Astrocyte of the spinal cord (primary cell): ENCODE measurements at places on chromosomes 5 and 9.

DNA sequence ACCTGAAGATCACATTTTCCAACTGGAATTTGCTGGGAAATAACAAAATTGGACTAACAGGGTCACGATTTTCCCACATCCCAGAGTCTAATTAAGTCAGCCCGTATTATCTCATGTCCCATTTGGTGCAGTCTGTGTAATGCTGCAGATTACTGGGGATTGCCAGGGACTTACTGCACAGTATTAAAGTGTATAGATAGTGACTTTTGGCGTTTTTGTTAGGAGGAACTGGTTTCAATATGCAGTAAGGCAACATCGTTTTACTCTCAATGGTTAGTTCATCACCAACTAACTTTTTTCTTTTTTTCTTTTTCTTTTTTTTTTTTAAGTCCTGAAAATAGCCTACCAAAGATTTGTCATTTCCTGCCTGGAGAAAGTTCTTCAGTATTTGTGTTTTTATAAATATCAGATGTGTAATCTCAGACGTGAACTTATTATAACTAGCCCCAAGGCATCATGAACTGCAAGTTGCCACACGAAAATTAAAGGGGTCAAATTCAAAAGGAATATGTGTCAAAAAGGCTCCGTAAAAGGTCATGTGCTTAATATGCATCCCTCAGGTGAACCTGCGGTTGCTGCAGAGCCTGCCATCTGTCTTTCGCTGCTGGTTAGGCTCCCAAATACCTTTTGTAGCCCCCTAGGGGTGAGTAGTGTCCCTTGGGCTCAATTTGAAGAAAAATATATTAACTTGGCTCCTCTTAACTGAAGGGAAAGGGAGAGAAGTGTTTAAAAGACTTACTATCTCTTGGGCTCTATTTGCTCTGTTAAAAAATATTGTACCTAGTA, 176.7 kb upstream of the ADAMTSL1 start:
- peak; percentile 51 for DNase-seq

GRCh38 chr5:129459450-129459776, 685 bp upstream of the ADAMTS19 start:
- DNase-seq, result no peak

DNA sequence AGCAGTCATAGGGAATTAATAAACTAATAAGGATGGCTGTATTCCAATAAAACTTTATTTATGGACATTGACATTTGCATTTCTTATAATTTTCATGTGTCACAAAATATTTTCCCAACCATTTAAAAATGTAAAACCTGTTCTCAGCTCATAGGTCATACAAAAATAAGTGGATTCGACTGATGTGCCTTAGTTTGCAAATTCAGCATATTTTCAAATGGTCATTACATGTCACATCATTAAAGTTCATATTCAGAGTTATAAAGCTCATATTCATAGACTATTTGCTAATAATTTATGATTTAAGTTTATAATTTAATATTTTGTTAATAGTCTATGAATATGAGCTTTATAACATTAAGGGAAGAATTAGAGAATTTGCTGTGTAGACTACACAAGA, 166.5 kb downstream of the LPAR1 start:
- no peak for DNase-seq

DNA sequence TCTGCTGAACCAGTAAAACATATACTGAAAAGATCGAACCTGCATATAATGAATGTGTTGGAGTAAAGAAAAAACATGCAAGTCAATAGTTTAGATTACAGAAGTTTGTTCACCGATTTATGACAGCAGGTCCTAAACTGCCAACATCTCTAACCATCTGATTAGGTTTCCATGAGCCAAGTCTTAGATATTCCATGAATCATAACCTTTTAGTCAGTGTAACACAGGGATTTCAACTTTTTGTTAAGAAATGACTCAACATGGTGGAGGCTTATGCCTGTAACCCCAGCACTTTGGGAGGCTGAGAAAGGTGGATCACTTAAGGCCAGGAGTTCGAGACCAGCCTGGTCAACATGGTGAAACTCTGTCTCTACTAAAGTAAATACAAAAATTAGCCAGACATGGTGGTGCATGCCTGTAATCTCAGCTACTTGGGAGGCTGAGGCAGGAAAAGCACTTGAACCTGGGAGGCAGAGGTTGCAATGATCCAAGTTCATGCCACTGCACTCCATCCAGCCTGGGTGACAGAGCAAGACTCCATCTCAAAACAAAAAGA, 38.7 kb downstream of the APC start:
- peak; percentile 72 for DNase-seq

- DNase-seq, result no peak
These were observed 81.8 kb upstream of the FANCC start for GRCh38 chr9:95399261-95399660.

- peak; percentile 4 for DNase-seq
These were observed 71.0 kb upstream of the EQTN start for GRCh38 chr9:27367921-27368315.

- no peak for DNase-seq
These were observed 136.0 kb upstream of the EFNA5 start for GRCh38 chr5:107806705-107807104.

DNA sequence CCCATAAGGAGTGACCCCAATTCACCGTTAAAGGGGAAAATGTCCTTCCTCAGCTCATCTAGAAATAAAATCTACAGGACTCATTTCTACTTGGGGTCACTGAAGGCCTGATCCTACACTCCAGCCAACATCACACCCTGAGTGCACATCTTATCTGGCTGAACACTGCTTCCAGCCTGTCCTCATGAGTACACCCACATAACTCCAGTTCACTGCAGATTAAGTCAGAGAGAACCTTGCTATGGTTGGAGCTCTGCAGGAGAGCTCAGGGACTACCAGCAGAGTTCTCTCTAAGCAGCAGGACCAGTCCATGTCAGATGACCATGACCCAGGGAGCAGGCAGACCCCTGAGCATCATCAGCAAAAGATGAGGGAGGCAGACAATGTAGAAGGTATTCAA, 126.9 kb upstream of the MAP3K1 start:
- DNase-seq, result no peak

DNA sequence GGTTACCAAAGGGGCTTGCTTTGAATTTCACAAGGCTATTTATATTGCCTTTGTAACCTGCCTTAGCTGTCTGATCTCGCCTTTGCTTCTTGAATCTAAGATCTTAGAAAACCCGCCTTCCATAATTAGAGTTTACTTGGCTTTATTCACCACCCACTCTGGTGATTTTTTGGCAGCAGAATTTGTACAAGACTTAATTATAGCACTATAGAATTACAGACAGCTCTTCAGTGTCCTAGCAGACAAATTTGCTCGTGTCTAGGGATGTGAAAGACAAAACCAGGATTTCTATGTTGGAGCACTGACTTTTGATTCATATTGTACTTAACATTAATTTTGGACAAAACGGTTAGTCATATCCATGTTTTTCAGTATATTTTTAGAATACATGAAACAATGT, 306.6 kb downstream of the ADGRV1 start:
- no peak for DNase-seq

- DNase-seq, result no peak
These were observed 8.8 kb downstream of the ATP10B start for GRCh38 chr5:160843240-160843639.

GRCh38 chr9:34992376-34992951, 2.9 kb downstream of the DNAJB5 start:
- DNase-seq, result peak; percentile 92

DNA sequence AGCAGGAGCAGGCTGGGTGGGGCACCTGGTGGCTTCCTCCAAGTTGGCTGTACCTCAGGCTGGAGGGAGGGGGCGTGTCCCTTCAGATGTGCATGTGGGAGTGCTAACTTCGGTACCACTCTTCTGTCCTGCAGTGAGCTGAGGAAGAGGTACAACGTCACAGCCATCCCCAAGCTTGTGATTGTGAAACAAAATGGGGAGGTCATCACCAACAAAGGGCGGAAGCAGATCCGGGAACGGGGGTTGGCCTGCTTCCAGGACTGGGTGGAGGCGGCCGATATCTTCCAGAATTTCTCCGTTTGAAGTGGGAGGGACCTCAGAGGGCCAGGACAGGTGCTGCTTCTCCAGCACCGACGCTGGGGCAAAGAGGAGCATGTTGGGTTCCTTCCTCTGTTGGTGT, 9.3 kb downstream of the NXNL2 start:
- DNase-seq, result no peak

DNA sequence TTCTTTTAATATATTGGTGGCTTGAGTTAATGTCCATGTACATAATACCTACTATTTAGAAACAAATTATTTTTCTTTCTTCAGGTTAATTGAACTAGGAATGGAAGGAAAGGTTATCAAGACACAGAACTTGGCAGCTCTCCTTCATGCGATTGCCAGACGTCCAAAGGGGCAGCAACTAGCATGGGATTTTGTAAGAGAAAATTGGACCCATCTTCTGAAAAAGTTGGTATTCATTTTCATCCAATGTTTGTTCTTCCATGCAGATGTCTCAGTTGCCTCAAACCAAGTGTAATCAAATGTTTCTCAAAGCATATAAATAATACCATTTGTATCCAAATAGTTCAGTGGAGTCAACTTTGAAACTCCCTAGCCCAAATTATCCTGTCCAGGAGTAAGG, 22.6 kb upstream of the LNPEP start:
- no peak for DNase-seq

- DNase-seq, result peak; percentile 15
These were observed 29.5 kb downstream of the SLC25A46 start for GRCh38 chr5:110768138-110768860.

DNA sequence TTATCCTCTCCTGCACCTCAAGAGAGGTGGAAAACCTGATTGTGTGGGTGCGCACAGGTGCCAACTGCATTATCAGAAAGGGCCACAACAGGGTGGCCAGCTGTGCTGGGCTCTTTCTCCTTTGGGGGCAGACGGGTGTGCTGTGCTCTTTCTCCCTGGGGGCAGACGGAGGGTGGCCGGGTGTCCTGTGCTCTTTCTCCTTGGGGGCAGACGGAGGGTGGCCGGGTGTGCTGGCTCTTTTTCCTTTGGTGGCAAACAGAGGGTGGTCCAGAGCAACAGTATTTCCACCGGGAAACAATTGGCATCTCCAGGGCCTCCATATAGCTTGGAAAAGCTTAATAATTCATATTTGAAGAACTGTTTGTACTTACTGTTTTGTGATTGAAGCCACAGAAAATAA, 6.8 kb downstream of the LMX1B start:
- DNase-seq, result no peak

DNA sequence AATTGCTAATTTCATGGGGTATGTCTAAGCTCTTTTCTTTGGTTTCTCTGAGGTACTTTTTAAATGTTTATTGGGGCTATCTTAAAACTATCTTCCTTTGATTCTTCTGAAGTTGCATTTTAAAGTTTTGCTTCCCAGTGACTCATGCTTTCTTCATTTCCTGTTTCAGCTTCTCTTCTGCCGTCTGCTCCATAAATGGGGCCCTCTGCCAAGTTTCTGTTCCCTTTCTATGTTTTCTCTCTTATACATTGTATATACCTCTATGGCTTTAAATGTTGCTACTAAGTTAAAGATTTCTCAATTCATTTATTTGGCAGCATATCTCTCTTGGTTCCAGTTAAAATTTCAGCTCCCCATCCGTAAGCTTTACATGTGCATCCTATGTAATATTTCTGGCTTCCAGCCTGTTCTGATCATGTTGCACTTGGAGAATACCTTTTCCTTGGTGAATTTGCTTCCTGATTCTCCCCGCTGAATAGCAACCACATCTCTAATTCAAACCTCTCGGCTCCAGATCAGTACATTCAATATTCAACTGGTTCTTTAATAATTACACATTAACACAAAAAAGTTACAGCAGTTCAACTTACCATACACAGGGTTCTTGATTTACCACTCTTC, 125.3 kb downstream of the ST8SIA4 start:
- DNase-seq, result peak; percentile 91

DNA sequence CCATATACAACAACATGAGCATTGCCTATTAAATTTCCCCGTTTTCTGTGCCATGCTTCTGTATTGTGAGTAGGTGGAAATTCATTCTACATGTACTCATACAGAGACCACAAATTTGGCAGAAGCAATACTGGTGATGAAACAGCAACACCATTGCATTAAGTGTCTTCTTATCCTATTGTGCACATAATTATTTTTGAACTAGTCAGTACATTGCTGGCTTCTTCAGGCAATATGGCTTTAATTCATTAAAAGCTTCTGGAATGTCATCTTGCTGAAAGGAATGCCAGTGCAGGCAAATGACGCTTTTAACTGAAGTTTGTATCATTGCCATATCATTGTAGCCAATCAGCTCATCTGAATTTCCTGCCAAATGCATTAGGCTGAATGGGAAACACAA, 82.6 kb downstream of the KIAA1958 start:
- peak; percentile 83 for DNase-seq

GRCh38 chr5:119340597-119341218, 15.1 kb upstream of the TNFAIP8 start:
- DNase-seq, result no peak

GRCh38 chr5:116479776-116480675, 94.6 kb downstream of the SEMA6A start:
- DNase-seq, result peak; percentile 23

GRCh38 chr5:6832994-6833393, 119.8 kb downstream of the TENT4A start:
- DNase-seq, result no peak

GRCh38 chr5:84425365-84425881, 40.7 kb upstream of the EDIL3 start:
- no peak for DNase-seq

DNA sequence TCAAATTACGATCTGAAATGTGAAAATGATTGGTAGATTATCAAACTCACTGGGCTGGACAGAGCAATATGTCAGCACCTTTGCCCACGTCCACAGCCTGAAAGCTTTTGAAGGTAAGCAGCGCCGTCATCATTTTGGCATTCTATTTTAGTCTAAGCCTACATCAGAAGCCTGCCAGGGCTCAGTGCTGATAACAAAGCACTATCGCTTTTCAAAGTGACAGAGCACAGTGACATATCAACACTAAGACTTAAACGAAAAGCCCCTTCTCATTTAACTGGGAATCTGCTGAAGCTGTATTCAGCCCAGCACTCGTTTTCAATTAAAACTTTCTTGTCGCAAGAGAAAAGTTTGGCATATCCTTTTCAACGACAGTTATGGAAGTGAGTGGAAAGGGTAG, 1076.3 kb downstream of the PTPRD start:
- DNase-seq, result no peak

GRCh38 chr9:79054500-79054899, 517.3 kb upstream of the TLE4 start:
- DNase-seq, result peak; percentile 5

DNA sequence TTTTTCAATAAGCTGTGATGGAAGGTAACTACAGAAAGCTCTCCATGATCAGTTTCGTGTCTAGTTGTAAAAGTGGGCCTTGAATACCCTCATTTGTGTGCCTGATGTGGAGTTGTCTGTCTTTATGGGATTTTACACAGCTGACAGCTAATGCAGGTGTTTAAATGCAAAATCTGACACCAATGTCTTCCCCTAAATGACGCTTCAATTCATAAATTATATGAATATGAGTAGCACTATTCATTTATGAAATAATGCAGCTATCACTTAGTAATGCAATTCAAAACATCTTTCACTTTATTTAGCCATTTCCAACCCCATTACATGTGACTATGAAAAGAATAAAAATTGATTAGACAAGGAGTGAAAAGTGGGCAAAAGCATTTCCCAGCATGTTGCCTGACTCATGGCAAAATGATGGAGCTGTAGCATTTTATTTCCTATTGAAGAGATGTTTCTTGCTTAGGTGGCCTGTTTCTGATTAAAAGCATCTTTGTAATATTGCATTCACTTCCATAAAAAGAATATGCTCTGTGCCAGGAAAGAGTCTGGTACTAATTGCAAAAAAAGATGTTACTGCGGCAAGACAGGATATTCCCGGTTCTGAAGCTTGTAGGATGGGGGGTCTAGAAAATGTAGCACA, 116.7 kb upstream of the HAPLN1 start:
- DNase-seq, result peak; percentile 26
